MCF 10A (cell line): ENCODE measurements at places on chromosomes 3 and 15.

DNA sequence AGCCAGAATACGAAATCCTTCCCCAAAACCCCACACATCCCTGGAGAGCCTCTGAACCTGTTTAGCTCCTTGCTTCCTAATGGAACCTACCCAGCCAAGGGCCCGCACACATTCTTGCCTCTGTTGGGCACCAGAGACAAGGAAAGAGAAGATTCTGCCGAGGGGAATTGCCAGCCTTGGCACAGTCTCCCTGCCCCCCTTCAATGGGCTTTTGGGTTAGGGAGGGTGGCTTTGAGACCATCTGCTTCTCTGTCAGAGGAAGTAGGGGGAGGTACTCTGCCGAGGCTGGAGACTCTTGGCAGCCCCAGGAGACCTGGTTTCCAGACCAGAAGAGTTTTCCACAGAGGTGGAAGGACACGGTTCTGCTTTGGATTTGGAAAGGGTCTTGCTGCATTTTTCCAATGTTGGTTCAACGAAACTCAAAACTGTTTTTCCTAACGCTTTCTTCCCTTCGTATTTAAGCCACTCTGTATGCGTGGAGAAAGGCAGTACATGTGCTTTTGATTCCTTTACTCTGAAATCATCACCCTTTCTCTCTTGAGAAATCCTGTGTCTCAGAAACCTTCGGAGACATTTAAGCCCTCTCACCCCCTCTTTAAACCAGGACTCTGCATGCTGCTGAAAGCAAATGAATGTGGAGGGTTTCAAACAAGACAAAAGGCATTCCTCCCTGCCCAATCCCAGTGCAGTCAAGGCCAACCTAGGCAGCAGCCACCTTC is 78.8 kb upstream of the PRR23C start:
- H3K4me3 ChIP-seq, result no peak overlapping the region
- H3K4me1 ChIP-seq, result peaks cover 12% of the 10 kb centered on the region
- no peak overlapping the region for H3K27ac ChIP-seq
- no peak for DNase-seq
- no peaks in the 10 kb centered on the region for H3K36me3 ChIP-seq

GRCh38 chr3:185270262-185270955 is 16.6 kb upstream of the EHHADH start:
- no peaks in the 10 kb centered on the region for H3K36me3 ChIP-seq
- DNase-seq, result peak; percentile 41
- no peak overlapping the region for H3K4me3 ChIP-seq
- H3K27me3 ChIP-seq, result peaks cover 24% of the 10 kb centered on the region

- DNase-seq, result peak; percentile 78
- no peak overlapping the region for H3K27ac ChIP-seq
- peaks cover 39% of the 10 kb centered on the region for H3K4me1 ChIP-seq
- no peaks in the 10 kb centered on the region for H3K27me3 ChIP-seq
- H3K4me3 ChIP-seq, result no peak overlapping the region
Observed at GRCh38 chr3:48565591-48566400, 2.2 kb upstream of the UCN2 start.

- H3K4me1 ChIP-seq, result peaks cover 7% of the 10 kb centered on the region
- no peaks in the 10 kb centered on the region for H3K27me3 ChIP-seq
- H3K4me3 ChIP-seq, result no peak overlapping the region
Observed at GRCh38 chr15:45499426-45499825, 23.1 kb downstream of the SLC30A4 start.

GRCh38 chr3:190336516-190337189 is 14.4 kb upstream of the CLDN1 start:
- H3K27me3 ChIP-seq, result no peaks in the 10 kb centered on the region
- H3K4me1 ChIP-seq, result peaks cover 38% of the 10 kb centered on the region
- no peak for DNase-seq
- no peak overlapping the region for H3K27ac ChIP-seq
- H3K4me3 ChIP-seq, result no peak overlapping the region

GRCh38 chr3:27943106-27943505 is 221.0 kb upstream of the EOMES start:
- no peaks in the 10 kb centered on the region for H3K27me3 ChIP-seq
- no peaks in the 10 kb centered on the region for H3K36me3 ChIP-seq
- DNase-seq, result peak; percentile 43
- no peak overlapping the region for H3K27ac ChIP-seq
- H3K4me1 ChIP-seq, result peaks cover 7% of the 10 kb centered on the region

DNA sequence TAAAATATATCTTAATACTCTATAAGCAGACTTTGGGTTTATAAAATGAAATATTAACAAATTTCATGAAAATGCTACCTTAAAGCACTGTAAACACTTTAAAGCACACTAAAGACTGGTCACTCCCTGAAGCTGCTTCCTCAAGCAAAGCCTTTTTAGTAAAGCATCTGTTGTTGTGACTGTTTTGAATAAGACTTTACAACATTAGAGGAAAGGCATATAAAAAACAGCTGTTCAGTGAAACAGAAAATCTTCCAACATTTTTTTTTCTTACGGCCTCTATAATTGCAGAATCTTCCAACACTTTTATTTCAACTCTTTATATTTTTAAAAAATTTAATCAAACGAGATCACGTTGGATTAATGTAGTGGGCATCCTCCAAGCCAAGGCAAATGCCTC is 48.1 kb downstream of the GRK7 start:
- H3K4me3 ChIP-seq, result no peak overlapping the region
- no peaks in the 10 kb centered on the region for H3K4me1 ChIP-seq
- DNase-seq, result no peak
- no peaks in the 10 kb centered on the region for H3K27me3 ChIP-seq

DNA sequence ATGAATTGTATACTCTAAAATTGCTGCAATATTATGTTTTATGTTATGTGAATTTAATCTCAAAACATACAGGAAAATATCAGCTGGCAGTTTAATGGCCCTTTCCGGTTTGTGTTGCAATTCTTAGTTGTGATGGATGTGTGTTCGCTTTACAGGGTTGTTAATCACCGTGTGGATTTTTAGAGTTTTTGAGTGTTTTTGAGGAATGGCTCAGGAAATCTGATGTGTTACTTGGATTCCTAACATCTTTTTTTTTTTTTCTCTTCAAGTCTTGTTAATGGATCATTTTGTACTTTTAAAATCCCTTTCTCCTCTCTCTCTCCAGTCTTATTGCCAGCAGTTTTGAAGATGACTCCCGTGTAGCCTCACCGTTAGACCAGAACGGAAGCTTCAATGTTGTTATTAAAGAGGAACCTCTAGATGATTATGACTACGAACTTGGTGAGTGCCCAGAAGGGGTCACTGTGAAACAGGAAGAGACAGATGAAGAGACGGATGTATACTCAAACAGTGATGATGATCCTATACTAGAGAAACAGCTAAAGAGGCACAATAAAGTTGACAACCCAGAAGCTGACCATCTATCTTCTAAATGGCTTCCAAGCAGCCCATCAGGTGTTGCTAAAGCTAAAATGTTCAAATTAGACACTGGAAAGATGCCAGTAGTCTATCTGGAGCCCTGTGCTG is 35.7 kb downstream of the MGA start:
- H3K4me1 ChIP-seq, result peaks cover 14% of the 10 kb centered on the region
- no peak overlapping the region for H3K4me3 ChIP-seq
- H3K27ac ChIP-seq, result no peak overlapping the region
- DNase-seq, result peak; percentile 55
- H3K27me3 ChIP-seq, result no peaks in the 10 kb centered on the region
